ENCODE measurements at places on chromosomes 6 and 20.

GRCh38 chr6:136969433-136969832 is 47.3 kb downstream of the SLC35D3 start:
- ATAC-seq, result no peak
- no peaks in the 10 kb centered on the region for H3K27me3 ChIP-seq
- H3K27ac ChIP-seq, result no peak overlapping the region
- H3K4me3 ChIP-seq, result no peak overlapping the region
- H3K36me3 ChIP-seq, result no peaks in the 10 kb centered on the region
- no peaks in the 10 kb centered on the region for H3K4me1 ChIP-seq

GRCh38 chr20:32792316-32792715 is 27.4 kb upstream of the MAPRE1 start:
- no peaks in the 10 kb centered on the region for H3K4me1 ChIP-seq
- H3K27ac ChIP-seq, result no peak overlapping the region
- no peaks in the 10 kb centered on the region for H3K27me3 ChIP-seq

DNA sequence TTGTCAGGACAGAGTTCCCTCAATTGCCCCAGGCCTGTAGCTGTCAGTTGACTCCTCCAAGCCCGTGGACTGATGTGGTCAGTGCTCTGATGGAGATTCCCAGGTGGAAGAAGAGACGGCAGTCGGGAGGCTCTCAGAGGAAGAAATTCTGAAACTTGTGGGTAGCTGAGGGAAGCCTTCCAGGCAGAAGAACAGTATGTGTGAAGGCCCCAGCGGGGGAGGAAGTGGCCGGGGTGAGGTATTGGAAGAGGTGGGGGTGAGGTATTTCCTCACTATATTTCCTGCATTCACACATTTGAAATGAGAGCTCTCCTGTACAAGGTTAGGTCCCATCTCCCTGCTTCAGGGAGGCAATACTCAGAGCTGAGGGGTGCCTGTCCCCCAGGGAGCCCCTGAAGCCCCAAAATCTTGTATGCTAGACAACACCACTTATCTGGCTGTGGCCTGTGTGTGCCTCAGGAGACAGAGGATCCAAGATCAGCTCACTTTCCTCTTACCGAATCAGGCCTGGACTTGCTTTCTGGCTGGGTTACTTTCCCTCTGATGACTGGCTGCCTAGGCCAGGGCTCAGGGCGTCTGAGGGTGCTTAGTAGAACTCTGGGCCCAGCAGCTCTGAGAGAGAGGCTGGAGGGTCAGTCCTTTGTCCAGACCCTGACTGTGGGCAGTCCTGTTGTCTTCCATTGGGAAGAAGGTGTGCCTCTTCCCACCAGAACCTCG is 49.3 kb upstream of the MYL9 start:
- no peaks in the 10 kb centered on the region for H3K27me3 ChIP-seq
- peak; percentile 15 for ATAC-seq
- peak overlapping the region; percentile 81 for H3K27ac ChIP-seq
- H3K4me3 ChIP-seq, result no peak overlapping the region
- peaks cover 15% of the 10 kb centered on the region for H3K36me3 ChIP-seq

DNA sequence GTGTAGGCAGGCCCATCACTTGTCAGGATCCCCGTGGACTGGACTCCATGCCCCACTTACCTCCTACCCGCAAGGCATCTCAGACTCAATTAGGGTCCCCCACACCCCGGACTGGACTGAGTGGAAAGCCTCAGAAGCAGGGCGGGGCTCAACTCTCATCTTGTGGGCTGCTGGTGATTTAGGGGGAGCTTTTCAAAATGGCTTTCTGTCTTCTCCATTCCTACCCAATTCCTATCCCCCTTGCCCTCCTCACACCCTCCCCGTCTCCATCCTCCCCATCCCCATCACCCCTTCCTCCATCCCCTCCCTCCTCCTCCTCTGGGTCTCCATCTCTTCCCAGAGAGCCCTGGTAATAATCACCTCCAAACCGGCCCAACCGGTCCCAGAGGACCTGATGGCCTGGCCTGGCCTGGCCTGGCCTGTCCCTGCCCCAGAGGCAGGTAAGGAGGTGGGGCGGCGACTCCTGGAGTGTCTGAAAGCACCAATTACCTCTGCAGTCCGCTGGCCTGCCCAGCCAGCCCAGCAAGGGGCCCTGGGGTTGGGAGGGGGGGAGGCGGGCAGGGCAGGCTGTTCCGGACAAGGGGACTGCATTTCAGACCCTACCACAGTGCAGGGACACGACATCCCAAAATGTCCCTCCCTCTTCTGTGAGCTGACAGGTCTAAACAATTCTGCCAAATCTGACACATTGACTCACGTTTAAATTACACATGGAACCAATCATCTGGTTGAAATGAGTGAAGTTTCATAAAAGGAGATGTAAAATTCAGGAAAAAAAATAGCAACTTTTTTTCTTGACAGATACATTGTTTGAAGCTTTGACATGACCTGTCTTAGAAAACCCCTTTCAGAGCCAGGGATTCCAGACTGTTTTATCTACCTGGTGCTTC is 24.8 kb downstream of the MAFB start:
- H3K4me3 ChIP-seq, result no peak overlapping the region
- no peak overlapping the region for H3K27ac ChIP-seq
- H3K36me3 ChIP-seq, result no peaks in the 10 kb centered on the region
- H3K27me3 ChIP-seq, result no peaks in the 10 kb centered on the region

- no peaks in the 10 kb centered on the region for H3K4me1 ChIP-seq
- H3K27ac ChIP-seq, result no peak overlapping the region
- no peak for ATAC-seq
- H3K27me3 ChIP-seq, result peaks cover 20% of the 10 kb centered on the region
- H3K36me3 ChIP-seq, result no peaks in the 10 kb centered on the region
- H3K4me3 ChIP-seq, result no peak overlapping the region
Measured at GRCh38 chr6:125529061-125529460, 220.4 kb upstream of the HEY2 start.

DNA sequence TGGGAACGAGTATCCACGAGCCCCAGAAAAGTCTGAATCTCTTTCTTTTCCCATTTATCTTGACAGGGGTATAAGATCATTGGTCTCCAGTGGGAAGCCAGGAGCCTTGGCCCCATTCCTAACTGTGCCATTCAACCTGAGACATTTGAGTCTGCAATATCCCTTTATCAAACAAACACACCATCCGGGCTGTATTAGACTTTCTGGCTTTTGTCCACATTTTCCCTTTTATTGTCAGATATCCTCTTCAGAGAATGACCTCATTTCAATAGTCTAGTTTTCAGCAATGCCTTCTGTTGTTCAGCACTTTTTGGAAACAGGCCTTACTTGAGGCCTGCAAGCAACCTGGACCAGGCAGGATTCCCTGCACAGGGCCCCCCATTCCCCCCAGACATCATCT is 15.7 kb downstream of the BPIFA1 start:
- no peak overlapping the region for H3K4me3 ChIP-seq
- no peak overlapping the region for H3K27ac ChIP-seq
- ATAC-seq, result no peak

DNA sequence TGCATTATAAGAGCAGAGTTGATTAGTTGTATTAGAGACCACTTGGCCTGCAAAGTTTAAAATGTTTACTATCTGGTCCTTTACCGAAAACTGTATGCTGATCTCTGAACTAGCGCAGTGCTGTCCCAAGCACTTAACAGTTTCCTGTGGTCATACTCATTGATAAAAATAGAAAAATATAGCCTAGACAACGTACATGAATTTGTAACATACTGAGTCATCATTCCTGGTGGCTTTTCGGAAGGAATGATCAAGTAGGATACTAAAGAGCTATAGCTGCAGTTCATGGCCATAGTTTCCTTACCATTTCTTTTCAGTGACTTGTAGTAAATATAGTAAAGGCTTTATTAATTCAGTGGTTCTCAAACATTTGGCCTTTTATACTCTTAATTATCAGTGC is 18.4 kb downstream of the TTK start:
- no peaks in the 10 kb centered on the region for H3K36me3 ChIP-seq
- no peak for ATAC-seq
- no peak overlapping the region for H3K4me3 ChIP-seq
- H3K27me3 ChIP-seq, result no peaks in the 10 kb centered on the region
- H3K27ac ChIP-seq, result no peak overlapping the region

GRCh38 chr6:27617700-27618689 is 145.1 kb upstream of the ZNF184 start:
- H3K27me3 ChIP-seq, result peaks cover 98% of the 10 kb centered on the region
- H3K4me3 ChIP-seq, result peak overlapping the region; percentile 31
- no peak for ATAC-seq
- H3K4me1 ChIP-seq, result peaks cover 15% of the 10 kb centered on the region
- no peaks in the 10 kb centered on the region for H3K36me3 ChIP-seq

- no peaks in the 10 kb centered on the region for H3K4me1 ChIP-seq
- ATAC-seq, result no peak
- no peak overlapping the region for H3K4me3 ChIP-seq
- no peaks in the 10 kb centered on the region for H3K36me3 ChIP-seq
Measured at GRCh38 chr6:2753110-2753489, 2.4 kb upstream of the MYLK4 start.

DNA sequence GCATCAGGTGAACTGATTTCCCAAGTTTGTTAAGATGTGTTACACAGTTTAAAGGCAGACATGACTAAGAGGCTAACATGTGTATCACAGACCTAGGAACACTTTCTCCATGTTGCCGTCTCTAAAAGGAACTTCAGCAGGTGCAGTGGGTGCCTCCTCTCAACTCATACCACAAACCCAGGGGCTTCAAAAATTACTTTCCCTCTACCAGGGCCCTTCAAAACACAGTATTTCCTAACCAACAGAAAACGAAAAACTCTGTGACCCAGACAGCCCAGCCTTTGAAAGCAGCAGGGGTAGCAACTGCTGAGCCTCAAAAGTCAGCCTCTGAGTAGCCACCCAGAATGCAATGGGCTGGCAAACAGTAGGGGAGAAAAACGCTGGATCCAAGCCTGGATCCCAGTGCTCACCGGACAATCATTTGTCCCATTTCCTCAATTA is 28.5 kb downstream of the B4GALT5 start:
- no peaks in the 10 kb centered on the region for H3K27me3 ChIP-seq
- ATAC-seq, result no peak
- peaks cover 3% of the 10 kb centered on the region for H3K4me1 ChIP-seq
- no peaks in the 10 kb centered on the region for H3K36me3 ChIP-seq
- no peak overlapping the region for H3K4me3 ChIP-seq

- no peaks in the 10 kb centered on the region for H3K27me3 ChIP-seq
- no peak overlapping the region for H3K4me3 ChIP-seq
- no peaks in the 10 kb centered on the region for H3K36me3 ChIP-seq
- H3K27ac ChIP-seq, result no peak overlapping the region
- H3K4me1 ChIP-seq, result no peaks in the 10 kb centered on the region
- no peak for ATAC-seq
Measured at GRCh38 chr6:110810896-110811586, 4.2 kb downstream of the CDK19 start.

- H3K27me3 ChIP-seq, result no peaks in the 10 kb centered on the region
- H3K36me3 ChIP-seq, result no peaks in the 10 kb centered on the region
- ATAC-seq, result no peak
- no peak overlapping the region for H3K27ac ChIP-seq
- peaks cover 19% of the 10 kb centered on the region for H3K4me1 ChIP-seq
Measured at GRCh38 chr20:3885715-3886114, 3.5 kb upstream of the PANK2 start.

GRCh38 chr20:48901326-48901725 is 20.2 kb upstream of the ARFGEF2 start:
- H3K27ac ChIP-seq, result no peak overlapping the region
- no peak overlapping the region for H3K4me3 ChIP-seq
- H3K27me3 ChIP-seq, result peaks cover 3% of the 10 kb centered on the region
- no peaks in the 10 kb centered on the region for H3K36me3 ChIP-seq

DNA sequence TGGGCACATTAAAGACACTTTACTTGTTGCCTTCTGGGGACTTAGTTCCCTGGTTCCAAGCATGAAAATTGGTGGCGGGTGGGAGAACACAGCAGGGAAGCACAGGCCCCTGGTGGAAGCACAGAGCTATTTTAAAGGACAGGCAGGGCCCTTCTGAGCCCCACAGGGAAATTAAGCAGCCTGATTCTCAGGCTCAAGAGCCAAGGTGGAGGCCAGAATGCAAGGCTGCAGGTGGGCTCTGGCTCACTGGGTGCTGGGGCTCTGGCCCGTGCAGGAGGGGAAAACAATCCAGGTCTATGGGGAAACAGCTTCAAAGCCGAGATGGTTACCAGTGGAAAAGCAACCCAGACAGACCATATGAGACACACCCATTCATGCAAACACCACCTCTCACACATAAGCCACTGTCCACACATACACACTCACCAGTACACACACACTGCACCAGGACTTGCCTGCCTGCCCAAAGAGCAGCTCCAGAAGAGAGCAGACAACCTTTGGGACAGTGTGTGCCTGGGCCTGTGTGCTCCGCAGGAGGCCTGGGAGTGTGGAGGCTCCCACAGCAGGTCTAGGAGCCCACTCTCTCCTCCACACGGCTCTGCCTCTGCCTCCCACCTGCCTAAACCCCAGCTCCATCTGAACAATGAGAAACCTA is 30.6 kb downstream of the TFEB start:
- ATAC-seq, result no peak
- peak overlapping the region; percentile 91 for H3K27ac ChIP-seq
- H3K36me3 ChIP-seq, result no peaks in the 10 kb centered on the region
- peaks cover 44% of the 10 kb centered on the region for H3K4me1 ChIP-seq
- H3K4me3 ChIP-seq, result no peak overlapping the region

DNA sequence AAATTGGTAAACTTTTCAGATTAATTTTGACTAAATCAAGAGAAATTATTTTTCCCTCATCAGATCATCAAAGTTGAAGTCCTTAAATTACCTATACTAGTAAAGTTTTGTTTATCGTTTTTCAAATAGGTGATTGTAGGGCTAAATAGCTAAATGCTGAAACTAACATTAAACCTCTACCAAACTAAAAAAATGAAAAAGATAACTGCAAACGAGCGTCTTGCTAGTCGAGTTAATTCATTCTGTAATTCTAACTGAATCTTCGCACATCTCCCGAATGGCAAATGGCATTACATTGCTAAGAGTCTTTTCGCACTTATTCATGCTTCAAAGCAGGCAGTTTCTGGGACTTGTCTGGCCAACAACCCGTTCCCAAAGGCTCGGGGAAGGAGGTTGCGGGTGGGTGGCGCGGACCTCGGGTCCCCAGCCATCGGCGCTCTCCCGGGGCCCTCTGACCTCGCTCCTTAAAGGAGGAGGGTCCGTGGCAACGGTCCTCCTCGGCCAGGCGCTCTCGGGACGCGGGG is 43.8 kb downstream of the POPDC3 start:
- no peaks in the 10 kb centered on the region for H3K36me3 ChIP-seq
- H3K27ac ChIP-seq, result peak overlapping the region; percentile 89
- H3K4me3 ChIP-seq, result peak overlapping the region; percentile 70
- peak; percentile 8 for ATAC-seq
- no peaks in the 10 kb centered on the region for H3K27me3 ChIP-seq

- peaks cover 5% of the 10 kb centered on the region for H3K36me3 ChIP-seq
- peak overlapping the region; percentile 50 for H3K27ac ChIP-seq
- peaks cover 73% of the 10 kb centered on the region for H3K4me1 ChIP-seq
- ATAC-seq, result peak; percentile 50
Measured at GRCh38 chr20:48706710-48707365, 121.0 kb downstream of the PREX1 start.

DNA sequence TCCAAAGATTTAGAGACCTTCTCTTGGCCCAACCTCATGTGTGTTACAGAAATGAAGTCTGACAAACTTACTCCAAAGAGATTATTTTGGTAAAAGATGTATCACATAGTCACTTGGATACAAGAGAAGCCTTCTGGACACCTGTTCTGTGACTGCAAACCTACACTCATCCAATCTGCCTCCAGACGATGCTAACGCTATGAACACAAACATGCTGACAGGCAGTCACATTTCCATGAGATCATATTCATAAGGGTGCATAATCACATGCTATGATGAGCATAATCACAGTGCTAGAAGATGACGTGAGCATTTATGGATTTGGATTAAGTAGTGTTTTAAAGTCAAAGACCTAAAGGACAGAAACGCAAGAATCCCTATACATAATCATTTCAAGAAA is 340.2 kb downstream of the HACE1 start:
- no peak overlapping the region for H3K27ac ChIP-seq
- no peaks in the 10 kb centered on the region for H3K4me1 ChIP-seq
- H3K36me3 ChIP-seq, result no peaks in the 10 kb centered on the region
- H3K4me3 ChIP-seq, result no peak overlapping the region
- no peaks in the 10 kb centered on the region for H3K27me3 ChIP-seq
